Articular chondrocyte of knee joint (primary cell): ENCODE measurements at places on chromosomes 5 and 9. TPM values are rescaled to one million over a fixed set of nuclear protein-coding genes. Genes with fewer than 3 reads are reported as not detected.

WHRN gene
- total RNA-seq: 2.8 and 4.2 TPM in 2 replicates

OSMR gene
- 145 and 202 TPM in 2 replicates for total RNA-seq

RNF130 gene
- total RNA-seq: 41.1 and 46.4 TPM in 2 replicates

BARHL1 gene
- total RNA-seq: not detected in 2 replicates

ASTN2 gene
- total RNA-seq: 3.7 and 6.8 TPM in 2 replicates

PCDHB3 gene
- total RNA-seq: 0.97 and 1.0 TPM in 2 replicates

IFNB1 gene
- not detected in 2 replicates for total RNA-seq

MEIKIN gene
- total RNA-seq: not detected in 2 replicates

EQTN gene
- not detected in 2 replicates for total RNA-seq

ABO gene
- total RNA-seq: not detected in 2 replicates

PCDHGB6 gene
- 7.9 and 9.5 TPM in 2 replicates for total RNA-seq

SPINK6 gene
- total RNA-seq: not detected in 2 replicates

MCIDAS gene
- total RNA-seq: 0.22 and 0.39 TPM in 2 replicates

CHD1 gene
- total RNA-seq: 47.9 and 50.6 TPM in 2 replicates

PCDHB11 gene
- total RNA-seq: 1.4 and 1.7 TPM in 2 replicates

ARSI gene
- 7.2 and 8.0 TPM in 2 replicates for total RNA-seq

SEMA4D gene
- total RNA-seq: 1.2 and 1.3 TPM in 2 replicates

TAF11L10 gene
- not detected in 2 replicates for total RNA-seq

RANBP6 gene
- 30.8 and 31.1 TPM in 2 replicates for total RNA-seq

SPATA31C1 gene
- total RNA-seq: not detected in 2 replicates

PCDHGA10 gene
- 15.3 and 17.9 TPM in 2 replicates for total RNA-seq

PCDHB6 gene
- 0.65 and 0.97 TPM in 2 replicates for total RNA-seq

GPR21 gene
- total RNA-seq: 2.4 and 3.6 TPM in 2 replicates
